ENCODE measurements at places on chromosomes 7 and 10.

GRCh38 chr7:99514050-99514449 is 9.6 kb downstream of the ZKSCAN5 start:
- DNase-seq, result no peak

DNA sequence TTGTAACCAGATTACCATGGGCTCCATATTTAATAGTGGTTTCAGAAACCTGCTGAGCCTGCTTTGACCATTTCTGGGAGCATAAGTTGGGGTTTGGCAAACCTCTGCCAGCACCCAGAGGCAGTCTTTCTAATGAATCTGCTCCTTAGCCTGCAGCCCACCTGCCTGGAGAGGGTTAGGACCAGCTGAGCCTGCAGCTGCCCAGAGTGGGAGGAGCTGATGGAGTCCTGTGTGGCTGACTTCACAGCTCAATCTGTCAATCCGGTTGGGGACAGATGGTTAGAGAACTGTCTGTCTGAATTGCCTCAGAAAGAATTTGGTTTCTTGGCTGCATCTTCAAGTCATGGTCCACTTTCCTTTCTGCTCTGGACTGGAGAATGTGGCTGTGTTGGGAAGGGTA is 444.6 kb downstream of the NRG3 start:
- DNase-seq, result no peak

- DNase-seq, result no peak
Measured at GRCh38 chr7:64180989-64181388, 26.0 kb upstream of the ZNF735 start.

- DNase-seq, result no peak
Measured at GRCh38 chr7:112067200-112067599, 139.0 kb downstream of the DOCK4 start.

GRCh38 chr7:1297017-1297960 is 64.6 kb downstream of the UNCX start:
- DNase-seq, result no peak

DNA sequence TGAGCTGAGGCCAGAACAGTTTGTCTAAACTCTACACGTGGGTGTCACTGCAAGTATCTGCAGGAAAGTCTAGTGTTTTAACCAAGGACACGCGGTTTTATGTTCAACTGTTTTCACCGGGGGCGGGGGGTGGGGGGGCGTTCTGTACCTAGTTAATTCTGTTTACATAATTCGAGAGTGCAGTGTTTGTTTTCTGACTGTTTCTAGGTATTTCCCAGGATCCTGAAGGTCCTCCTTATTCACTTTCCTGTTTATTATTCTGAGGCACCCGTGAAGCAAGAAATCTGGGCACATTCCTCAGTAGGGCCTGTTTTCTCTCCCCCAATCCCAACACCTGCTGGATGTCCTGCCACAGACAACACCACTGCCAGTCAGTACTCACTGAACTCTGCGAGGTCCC is 7.6 kb downstream of the LOXL4 start:
- no peak for DNase-seq

DNA sequence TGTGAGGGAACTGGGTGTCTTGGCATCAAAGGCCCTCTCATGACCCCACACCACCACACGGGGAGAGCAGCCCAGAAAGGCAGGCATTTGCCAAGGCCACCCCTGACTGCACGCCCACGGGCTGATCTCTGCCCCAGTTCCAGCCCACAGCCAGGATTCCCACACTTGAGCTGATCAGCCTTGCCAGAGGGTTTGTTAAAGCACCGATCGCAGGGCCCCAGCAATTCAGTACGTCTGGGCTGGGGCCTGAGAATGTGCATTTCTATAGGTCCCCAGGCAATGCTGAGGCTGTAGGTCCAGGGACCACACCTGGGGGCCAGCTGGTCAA is 103.9 kb downstream of the TNS3 start:
- no peak for DNase-seq

GRCh38 chr10:69218831-69219230 is 1.3 kb upstream of the HKDC1 start:
- DNase-seq, result no peak

- DNase-seq, result no peak
Measured at GRCh38 chr10:111035542-111035941, 41.3 kb upstream of the ADRA2A start.

DNA sequence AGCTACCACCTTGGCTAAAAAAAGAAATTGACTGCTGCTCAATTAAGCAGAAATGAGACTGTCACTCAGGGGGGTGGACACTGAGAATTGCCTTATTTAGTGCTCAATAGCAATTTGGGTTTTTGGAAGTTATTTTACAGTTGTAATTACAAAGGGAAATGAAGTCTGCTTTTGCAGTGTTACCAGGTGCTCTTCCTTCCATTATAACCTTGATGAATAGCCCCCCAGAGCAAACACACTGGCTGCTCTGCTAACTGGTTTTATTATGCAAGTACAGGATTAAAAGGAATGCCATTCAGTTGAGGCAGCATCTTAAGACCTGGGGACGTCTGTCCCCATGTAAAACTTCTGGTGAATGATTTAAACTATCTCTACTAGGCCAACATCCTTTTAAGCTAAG is 191.0 kb downstream of the EVX1 start:
- no peak for DNase-seq

GRCh38 chr10:128059266-128059981 is 66.8 kb downstream of the MKI67 start:
- no peak for DNase-seq

DNA sequence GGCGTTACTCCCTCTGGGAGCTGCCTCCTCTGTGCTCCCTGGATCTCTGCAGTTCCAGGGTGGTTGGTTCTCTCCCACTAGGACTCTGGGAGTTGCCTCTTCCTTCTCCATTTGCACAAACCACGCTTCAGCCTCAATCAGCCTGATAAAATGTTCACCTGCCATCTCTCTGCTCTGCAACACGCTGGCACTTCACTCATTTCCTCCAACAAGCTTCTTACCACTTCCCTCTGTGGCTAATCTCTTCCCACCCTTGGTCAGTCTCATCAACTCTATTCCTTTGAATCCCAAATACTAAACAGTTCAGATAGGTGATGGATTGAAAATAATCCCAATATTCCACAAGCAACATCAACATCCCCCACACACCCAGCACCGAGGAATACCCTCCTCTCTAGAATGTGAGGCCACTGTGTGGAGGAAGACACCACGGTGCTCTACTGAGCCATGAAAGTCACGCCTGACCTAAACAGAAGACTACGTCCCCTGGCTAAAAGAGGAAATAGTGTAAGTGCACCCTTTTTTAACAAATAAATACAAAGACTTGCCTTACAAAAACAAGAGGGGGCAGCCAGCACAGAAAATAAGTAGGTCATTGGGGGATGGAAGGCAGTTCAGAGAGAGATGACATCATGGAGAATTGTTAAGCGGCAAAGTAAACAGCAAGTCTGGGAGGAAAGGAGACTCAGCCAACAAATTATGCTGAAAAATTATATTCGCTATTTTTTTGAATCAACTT is 1.9 kb upstream of the FAM170B start:
- no peak for DNase-seq

DNA sequence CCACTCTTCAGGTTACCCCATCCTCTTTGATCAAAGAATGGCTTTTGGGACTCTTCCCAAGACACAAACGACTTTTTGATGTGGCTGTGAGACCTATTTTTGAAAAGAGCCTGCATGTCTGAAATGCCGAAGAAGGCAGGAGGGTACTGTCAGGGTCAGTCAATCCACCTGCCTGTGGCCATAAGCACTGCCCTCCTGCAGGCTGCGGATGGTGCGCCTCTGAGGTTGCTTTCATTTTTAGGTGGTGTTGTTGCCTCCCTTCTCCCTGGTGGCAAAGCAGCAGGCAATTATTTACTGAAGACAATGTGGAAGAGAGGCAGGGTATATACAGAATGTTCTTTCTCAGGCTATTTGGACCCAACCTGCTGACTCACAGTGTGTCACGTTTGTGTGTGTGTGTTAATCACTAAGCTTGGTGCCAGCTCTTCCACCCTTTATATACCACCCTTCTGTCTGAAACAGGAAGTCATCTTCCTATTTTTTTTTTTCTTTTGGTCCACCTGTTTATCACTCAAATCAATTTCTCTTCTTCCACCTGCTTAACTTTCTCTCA is 1421.2 kb upstream of the CELF2 start:
- no peak for DNase-seq

DNA sequence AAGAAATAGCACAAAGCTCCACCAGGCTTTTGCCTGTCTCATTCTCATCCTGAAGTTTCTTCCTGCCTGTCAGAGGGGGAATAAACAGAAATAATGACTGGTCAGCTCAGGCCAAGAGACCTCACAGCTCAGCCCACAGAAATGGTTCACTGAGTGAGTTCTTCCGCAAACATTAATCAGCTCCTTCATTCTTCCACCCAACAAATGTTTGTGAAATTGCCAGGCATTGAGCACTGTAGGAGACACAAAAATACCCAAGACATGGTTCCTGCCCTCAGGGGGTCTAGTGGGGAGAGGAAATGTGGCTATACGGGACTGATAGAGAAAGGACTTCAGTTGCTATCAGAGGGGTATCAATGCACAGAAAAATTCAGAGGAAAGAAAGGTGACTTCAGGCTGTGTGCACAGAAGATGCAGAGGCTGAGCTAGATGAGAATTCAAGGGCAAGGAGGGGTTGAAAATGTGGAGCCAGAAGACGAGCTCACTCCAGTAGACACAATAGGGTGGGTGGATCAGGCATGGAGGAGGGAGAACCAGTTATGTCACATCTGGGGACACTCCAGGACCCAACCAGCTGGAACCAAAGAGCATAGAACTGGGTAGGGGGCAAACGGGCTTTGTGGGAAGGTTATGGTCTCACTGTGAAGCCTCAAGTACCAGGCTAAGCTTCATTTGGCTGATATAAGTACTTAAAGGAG is 20.9 kb downstream of the MYOF start:
- no peak for DNase-seq

DNA sequence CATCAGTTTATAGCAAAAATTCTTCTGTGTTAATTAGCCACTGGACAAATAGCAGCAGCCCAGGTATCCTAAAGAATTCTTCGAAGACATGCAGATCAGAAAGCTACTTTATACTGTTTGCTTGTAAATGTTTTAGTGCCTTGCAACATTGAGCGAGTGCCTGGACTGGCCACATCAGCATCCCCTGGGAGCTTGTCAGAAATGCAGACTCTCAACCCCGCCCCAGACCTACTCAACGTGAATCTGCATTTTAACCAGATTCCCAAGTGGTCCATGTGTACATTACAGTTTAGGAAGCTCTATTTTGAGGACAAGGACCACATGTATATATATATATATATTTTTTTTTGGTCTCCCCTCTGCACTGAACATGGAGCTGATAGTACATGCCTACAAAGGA is 18.5 kb upstream of the PLEKHS1 start:
- DNase-seq, result no peak

DNA sequence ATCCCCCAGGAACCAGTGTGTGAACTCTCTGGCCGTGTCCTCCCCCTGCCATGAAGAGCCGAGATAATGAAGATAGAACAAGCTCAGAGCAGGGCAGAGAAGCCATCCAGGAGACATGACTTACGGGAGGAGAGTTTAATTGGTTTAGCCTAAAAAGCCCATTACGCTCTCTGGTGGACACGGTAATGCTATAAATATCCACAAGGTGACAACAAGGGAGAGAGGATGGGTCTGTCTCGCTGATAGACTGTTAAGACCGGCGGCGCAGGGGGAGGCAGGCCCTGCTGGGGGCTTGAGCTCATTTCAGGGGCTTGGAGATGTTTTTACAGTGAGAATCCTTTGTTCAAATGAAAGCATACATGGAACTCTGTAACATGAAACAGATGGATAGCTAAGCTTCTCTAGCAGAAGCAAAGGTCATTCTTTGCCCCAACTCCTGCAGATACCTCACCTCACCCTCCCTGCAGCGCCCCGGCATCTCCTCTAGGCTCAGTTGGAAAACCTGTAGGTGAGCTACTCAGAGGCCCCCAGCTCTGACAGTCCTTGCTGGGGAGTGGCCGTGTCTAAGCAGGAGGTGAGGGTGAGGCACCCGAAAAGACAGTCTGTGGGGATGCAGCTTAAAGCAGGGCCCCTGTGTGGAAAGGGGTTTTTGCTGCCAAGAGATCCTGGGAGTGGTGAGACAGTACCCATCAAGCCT is 40.8 kb upstream of the LOXL4 start:
- no peak for DNase-seq

DNA sequence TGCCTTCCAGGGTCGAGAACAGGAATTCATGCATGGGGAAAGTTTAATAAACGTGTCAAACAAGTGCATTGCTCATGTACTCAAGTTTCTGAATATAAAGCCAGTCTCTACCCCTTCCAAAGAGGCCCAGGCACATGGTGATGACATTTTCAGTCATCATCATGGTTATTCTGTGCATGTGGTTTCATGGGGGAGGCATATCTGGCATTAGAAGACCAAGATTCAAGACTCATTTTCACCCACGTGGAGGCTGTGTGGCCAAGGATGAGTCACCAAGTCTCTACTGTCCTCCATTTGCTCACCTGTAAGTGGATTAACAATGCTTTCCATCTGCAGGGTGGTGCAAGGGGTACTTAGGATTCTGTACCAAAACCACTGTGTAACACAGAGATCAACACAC is 34.0 kb upstream of the CNPY1 start:
- no peak for DNase-seq

DNA sequence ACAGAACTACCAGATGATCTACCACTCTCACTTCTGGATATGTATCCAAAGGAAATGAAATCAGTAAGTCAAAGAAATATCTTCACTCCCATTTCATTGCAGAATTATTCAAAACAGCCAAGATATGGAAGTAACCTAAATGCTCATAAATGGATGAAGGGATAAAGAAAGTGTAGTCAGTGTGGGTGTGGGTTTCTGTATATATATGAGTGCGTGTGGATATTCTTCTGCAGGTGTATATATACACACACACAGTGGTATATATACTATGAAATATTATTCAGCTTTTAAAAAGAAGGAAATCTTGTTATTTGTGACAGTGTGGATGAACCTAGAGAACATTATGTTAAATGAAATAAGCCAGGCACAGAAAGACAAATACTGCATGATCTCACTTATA is 48.7 kb downstream of the IMMP2L start:
- DNase-seq, result no peak

GRCh38 chr10:30979956-30980355 is 51.7 kb downstream of the ZNF438 start:
- no peak for DNase-seq

GRCh38 chr10:63657761-63658160 is 136.6 kb downstream of the REEP3 start:
- DNase-seq, result no peak

Measured in NCI-H1417 treated with DMSO at 0.1 percent for 48 hours (cell line).